ENCODE measurements at places on chromosomes 1 and 21. TPM values are rescaled to one million over a fixed set of nuclear protein-coding genes. Genes with fewer than 3 reads are reported as not detected.

- no peak for DNase-seq
These were observed 411.0 kb downstream of the CAMTA1 start for GRCh38 chr1:7196036-7196911.

- DNase-seq: no peak
These were observed 15.1 kb downstream of the RNF223 start for GRCh38 chr1:1058921-1059493.

- no peak for DNase-seq
These were observed 53.5 kb upstream of the TARBP1 start for GRCh38 chr1:234532503-234532922.

DNA sequence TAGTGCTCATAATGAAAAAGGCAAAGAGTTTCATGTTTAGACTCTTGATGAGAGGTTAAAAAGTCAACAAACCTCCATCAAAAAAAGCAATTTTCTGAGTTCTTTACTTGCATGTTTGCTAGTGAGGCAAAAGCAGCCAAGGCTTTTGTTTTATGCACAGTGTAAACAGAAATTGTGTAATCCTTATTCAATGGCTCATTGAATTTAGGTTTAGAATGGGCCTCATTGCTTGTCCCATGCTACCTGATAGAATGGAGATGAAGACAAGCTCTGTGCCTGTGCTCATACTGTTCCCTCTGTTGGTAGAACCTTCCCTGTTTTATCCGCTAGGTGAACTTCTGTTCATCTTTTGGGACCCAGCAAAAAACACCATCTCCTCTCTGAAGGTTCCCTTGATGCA, 10.0 kb upstream of the LRRC8D start:
- DNase-seq: no peak

DNA sequence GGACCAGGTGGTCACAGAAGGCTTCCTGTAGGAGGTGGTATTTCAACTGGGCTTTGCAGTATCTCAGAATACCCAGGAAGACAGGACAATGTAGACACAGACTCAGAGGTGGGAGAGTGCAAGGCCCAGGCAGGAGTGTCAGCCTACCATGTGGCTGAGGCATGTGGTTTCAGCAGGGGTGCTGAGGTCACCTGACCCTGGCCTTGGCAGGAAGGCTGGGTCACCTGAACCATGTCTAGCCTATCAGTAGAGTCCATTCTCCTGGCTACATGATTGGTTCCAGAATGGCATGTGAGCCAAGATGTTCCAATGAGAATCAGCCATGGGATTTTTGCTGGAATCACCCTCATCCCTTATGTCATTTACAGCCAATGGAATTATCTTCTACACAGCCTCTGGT, 169.4 kb downstream of the ACTL8 start:
- DNase-seq: no peak

DNA sequence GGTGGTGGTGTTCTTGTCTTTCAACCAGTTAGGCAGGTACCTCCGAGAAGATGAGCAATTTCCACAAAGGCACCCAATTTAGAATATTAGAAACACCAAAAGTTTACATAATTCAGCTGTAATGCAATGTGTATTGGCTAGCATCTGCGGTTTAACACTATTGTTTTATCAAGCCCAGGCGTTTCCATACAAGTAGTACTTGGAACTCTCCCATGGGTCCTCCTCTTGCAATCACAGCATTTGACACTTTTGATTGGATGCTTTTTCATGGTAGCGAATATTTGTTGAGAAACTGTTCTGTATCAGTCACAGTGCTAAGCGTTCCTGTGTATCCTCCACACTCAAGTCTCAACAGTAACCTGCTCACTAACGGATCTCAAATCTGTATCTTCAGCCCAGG, 20.1 kb upstream of the MAP1LC3C start:
- DNase-seq: no peak

DNA sequence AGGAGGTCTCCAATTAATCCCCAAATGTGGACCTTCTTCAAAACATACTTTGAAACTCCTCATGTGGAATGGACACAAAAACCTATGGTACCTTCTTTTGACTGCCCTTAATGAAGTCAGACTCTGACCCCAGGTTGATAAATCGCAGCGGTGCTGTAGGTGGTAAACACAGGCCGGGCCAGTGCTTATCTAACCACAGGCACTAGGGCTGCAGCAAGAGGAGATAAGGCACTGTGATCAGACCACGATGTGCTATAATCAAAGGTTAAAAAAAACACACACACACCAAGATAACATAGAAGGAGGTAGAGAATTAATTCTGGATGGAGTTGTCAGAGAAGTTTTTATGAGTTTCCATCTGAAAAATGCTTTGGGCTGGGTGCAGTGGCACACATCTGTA, 52.3 kb upstream of the SIPA1L2 start:
- DNase-seq: no peak

GRCh38 chr1:184152974-184153373, 101.4 kb downstream of the TSEN15 start:
- DNase-seq: no peak

DNA sequence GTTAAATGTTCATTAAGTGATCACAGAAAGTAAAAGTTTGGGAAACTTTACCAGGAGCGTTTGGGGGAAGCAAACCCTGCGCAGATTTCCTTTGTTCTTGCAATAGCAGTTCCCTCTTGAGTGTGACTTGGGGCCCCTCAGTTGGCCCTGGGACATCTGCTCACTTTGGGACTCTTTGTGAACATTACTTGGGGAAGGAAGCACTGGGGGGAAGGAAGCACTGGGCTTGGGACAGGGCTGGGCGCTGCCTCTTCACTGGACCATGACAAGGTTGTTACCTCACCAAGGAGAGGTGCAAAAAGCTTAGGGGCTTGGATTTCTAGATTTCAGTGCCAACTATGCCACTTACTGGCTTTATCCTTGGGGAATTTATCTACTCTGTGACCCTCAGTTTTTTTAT, 63.5 kb downstream of the ETS2 start:
- no peak for DNase-seq

DNA sequence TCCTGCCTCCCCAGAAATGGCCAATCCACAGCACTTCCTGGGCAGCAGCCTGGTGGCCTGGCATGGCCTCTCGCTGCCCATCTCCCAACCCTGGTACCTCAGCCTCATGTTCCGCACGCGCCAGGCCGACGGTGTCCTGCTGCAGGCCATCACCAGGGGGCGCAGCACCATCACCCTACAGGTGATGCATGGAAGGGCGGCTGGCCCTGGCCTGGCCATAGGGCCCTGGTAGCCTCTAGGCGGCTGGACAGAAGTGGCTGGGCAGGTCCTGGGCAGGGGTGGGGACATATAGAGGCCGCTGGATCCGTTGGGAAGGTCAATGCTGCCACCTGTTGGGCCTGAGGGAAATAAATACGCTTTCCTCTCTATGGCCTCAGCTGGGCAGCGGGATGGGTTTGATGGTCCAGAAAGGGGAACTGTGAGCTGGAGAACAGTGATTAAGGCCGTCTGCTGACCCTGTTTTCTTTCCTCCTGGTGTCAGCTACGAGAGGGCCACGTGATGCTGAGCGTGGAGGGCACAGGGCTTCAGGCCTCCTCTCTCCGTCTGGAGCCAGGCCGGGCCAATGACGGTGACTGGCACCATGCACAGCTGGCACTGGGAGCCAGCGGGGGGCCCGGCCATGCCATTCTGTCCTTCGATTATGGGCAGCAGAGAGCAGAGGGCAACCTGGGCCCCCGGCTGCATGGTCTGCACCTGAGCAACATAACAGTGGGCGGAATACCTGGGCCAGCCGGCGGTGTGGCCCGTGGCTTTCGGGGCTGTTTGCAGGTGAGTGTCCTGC, 14.4 kb downstream of the CELSR2 start:
- peak; percentile 89 for DNase-seq

DNA sequence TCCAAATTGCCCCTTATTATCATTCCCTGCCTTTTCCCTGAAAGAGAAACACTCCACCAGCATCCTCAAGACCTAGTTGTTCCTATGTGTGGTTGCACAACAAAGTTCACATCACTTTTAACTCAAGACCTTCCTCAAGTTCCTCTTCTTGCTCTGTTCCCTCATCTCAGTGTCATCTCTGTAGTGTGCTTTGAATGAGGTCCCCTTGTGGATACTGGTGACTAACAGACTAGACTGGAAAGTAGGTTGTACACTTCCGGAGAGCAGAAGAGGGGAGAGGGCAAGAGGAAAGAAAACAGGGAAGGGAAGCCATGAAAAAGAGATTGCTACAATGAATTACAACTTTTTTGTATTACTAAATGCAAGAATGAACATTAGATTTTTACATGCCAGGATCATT, 853.8 kb downstream of the USP25 start:
- DNase-seq: no peak

- no peak for DNase-seq
These were observed 29.5 kb downstream of the DOP1B start for GRCh38 chr21:36186081-36186480.

DNA sequence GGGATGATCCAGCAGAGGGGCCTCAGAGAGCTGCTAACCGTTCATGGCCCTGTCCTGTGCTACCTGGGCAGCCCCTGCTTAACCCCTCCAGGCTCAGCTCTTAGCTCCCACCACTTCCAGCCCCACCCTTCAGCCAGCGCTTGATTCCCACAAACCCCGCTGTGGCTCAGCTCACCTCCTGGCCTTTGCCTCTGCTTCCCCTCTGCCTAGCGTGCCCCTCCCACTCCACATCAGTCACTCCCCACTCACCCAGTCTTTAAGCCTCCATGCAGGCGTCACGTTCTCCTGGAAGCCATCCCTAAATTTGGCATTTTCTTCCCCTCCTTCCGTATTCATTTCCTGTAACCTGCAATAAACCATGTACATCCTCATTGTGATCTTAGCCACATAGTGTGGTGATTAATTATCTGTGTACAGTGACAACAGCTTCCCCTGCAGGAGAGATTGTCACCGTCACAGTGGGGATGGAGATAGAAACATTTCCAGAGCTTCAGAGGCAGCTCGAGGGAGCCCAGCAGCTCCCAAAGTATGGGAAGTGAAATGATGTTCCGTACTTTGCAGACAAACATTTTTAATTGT, 65.5 kb downstream of the EPHB2 start:
- DNase-seq: no peak

- DNase-seq: no peak
These were observed 3.5 kb downstream of the CRNN start for GRCh38 chr1:152410599-152410998.

Gene NPPA
- not detected for total RNA-seq

Gene ANKRD35
- total RNA-seq: 0.11 TPM

Gene CELA2A
- not detected for total RNA-seq

Gene OR6N1
- total RNA-seq: not detected

Gene KRTAP21-2
- total RNA-seq: not detected

Gene RNU1-4
- total RNA-seq: 2,478 TPM

Measured in neural crest cell (in vitro differentiated cells).